ENCODE measurements at places on chromosomes 16 and 17. TPM values are rescaled to one million over a fixed set of nuclear protein-coding genes. Genes with fewer than 3 reads are reported as not detected.
A peak's percentile ranks its signal among the peaks of the same experiment; 100 is the strongest.

GRCh38 chr16:79128706-79129105 lies 471.8 kb downstream of the MAF start:
- no peak for DNase-seq

GRCh38 chr16:65116818-65117430 lies 4.9 kb downstream of the CDH11 start:
- DNase-seq: no peak

GRCh38 chr16:11670171-11671131 lies 2.2 kb downstream of the SNN start:
- peak; percentile 67 for DNase-seq

DNA sequence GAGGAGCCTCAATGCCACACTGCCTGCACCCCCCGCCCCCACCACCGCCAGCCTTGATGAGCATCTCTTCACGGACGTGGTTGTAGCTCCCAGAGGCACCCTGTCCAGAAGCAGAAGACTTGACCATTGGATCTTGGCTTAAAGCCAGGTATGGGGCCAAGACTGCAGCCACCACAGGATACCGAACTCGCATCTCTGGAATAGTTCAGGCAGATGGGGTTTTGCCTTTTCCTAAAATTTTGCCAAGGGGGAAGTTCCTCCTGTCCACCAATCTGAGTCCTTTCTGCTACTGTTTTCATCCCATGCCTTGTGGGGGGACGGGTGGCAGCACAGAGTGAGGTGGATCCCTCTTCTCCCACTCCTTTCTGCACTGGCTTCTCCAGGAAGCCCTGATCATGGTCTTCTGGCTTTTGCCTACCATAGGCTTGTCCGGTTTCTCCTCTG lies 939 bp downstream of the CORO6 start:
- no peak for DNase-seq

GRCh38 chr16:3400446-3400778 lies 392 bp downstream of the ZSCAN32 start:
- no peak for DNase-seq

GRCh38 chr16:79658301-79659033 lies 57.9 kb upstream of the MAF start:
- DNase-seq: no peak

- DNase-seq: no peak
Measured at GRCh38 chr17:61583242-61583641, 7.8 kb downstream of the NACA2 start.

DNA sequence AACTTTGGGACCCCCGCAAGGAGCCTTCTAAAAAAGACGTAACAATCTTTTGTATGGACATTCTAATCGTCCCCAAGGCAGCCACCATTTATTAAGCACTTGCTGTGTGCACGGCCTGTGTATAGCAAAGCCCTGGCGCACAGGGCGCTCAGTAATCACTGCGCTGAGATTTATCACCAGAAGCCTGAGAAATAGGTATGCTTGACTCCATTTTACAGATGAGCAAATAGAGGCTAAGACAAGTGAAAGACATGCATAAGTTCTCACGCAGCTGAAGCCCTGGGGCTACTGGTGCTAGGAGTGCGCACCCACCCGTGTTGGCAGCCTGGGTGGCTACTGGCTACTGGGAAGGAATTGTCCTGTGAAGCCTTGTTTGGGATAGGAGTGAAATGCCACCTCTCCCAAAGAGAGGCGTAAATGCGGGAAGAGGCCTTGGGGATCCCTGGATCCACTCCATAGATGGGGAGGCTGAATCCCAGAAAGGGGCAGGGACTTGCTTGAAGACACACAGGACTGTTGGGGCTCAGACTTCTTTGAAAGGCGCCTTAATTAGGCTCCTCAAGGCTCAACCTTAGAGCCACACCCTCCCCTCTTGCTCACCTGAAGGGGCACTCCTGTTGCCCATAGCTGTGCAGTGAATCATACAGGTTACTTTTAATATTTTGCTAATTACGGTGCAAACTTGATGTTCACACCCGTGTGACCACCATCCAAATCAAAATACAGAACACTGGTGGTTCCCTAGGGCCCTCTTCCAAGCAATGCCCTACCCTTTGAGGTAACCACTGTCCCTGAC lies 634 bp upstream of the NATD1 start:
- DNase-seq: no peak

DNA sequence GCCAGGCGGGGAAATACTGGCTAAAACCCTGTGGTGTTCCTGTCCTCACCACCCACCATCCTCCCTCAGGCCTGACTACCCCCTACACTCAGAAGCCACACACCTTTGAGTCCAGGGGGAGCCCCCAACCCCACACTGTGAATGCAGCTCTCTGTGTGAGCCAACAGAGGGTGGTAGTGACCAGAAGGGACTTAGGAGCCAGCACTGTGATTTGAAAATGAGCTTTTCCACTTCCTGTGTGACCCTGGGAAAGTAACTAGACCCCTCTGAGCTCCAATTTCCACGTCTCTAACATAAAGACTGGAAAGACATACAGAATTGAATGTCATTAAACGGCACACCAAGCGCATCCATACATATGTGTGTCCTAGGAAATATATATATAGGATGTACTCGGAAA lies 58.7 kb downstream of the SDK2 start:
- no peak for DNase-seq

DNA sequence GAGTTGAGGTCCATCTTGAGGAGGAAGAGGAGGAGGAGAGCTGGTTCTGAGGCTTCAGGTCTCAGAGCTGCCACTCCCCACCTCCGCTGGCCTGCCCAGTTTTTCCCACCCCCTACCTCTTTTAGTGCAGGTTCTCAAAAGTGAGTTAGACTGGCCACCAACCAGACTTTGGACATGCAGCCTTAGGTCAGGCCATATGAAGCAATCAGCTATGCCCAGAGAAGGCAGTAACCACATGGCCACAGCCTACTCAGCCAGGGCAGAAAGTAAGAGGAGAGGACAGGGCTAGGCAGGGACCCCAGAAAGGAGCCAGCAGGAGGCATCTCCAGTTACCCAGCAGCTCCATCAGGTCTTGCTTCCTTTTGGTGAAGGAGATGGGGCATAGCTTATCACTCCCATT lies 9.0 kb downstream of the MYO15A start:
- no peak for DNase-seq

- DNase-seq: no peak
Measured at GRCh38 chr16:84288902-84289301, 5.8 kb upstream of the WFDC1 start.

DNA sequence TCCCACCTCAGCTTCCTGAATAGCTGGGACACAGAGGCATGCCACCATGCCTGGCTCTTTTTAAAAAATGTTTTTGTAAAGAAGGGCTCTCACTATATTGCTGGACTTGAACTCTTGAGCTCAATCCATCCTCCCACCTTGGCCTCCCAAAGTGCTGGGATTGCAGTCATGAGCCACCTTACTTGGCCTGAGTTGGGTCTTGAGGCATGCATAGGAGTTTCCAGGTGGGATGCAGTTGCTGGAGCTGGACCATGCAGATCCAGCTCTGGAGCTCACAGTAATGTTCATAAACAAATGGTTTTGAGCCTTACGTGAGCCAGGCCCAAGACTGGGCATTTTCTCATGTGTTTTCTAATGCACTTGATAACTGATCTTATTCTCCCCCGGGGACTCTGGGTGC lies 22.9 kb downstream of the RBFOX3 start:
- DNase-seq: no peak

- no peak for DNase-seq
Measured at GRCh38 chr16:47392081-47392480, 68.8 kb downstream of the ITFG1 start.

DNA sequence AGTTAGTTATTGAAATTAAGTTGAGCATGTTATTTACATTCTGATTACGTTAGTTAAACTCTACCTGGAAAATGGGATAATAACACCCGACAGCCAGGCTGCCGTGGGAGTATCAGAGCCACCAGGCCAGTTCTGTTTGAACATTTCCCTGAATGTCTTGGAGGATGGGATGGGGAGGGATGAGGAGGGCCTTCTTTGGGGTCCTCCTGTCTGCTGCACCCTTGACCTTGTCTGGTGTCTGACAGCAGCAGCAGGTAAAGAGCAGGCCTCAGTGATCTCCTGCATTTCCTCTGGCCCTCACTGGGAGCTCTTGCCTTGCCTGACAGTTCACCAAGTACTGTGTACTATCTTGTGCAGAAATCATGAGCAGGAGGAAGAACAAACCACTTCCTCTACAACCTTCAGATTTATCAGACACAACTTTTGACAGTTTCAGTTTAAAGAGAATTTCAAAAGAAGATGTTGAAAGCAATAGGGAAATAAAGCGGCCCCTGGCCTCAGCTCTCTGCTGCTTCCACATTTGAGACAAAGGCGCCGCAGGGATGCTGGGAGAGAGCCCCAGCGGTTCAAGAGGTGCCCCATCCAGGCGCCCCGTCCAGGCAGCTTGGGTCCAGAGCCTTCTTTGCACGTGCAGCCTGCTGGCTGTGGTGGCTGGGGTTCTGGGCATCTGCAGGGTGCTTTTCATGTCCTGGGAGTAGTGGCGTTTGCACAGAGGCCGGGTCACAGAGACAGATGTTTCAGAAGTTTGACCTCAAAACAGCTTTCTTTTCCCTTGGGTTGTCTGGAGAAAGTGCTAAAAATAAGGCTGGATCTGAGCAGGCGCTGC lies 25.3 kb downstream of the CMIP start:
- peak; percentile 62 for DNase-seq

DNA sequence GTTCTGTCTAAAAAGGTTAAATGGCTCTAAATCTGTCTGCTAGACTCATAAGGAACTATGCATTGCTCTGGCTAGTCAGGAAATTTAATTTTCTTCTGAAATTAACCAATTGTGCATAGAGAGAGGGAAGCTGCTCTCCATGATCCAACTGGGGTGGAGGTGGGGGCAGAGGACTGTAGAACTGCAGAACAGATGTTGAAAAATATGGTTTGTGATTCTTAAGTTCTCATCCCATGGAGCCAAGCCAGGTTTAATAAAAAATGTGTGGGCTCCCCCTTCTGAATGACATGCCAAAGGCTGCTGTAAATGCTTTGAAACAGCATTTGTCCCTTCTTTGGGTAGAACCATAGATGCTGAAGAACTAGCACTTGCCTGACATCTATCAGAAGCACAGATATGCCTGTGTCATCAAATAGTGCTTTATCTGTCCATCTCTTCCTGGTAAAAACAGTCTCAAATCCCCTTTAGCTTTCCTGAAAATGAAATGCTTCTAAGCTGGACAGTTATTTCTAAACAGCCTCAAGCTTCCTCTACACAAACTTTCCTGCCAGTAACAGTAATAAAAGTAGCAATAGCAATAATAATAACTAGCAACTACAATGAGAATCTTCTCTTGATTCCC lies 221.4 kb downstream of the CDH8 start:
- DNase-seq: no peak

DNA sequence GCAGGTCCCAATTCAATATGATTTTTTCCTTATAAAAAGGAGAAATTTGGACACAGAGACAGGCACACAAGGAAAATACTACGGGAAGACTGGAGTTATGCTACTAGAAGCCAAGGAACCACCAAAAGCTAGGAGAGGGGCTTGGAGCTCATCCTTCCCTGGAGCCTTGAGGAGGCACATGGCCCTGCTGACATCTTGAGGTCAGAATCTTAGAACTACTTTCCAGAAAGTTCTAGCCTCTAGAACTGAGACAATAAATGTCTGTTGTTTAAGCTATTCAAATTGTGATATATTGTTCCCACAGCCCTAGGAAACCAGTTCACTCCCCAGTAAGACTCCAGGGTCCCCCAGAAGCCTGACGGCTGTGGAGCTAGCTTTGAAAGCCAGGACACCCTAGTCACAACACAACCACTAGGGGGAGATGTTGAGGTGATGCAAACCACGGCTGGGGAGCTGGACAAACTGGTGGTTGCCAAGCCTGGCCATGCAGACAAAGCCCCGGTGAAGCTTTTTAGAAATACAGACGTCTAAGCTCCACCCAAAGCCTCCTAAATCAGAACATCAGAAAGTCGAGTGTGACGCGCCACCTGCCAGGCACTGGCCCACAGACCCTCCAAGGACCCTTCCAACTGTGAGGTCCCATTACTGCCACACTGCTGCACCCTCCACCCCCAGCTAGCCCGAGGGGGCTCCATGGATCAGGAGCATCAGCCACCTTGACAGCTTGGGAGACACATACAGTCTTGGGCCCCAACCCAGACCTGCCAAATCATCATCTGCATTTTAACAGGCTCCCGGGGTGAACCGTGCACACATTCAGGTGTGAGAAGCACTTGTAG lies 106.4 kb downstream of the SLC39A11 start:
- peak; percentile 45 for DNase-seq

GRCh38 chr16:80788027-80788426 lies 16.4 kb downstream of the CDYL2 start:
- no peak for DNase-seq

DNA sequence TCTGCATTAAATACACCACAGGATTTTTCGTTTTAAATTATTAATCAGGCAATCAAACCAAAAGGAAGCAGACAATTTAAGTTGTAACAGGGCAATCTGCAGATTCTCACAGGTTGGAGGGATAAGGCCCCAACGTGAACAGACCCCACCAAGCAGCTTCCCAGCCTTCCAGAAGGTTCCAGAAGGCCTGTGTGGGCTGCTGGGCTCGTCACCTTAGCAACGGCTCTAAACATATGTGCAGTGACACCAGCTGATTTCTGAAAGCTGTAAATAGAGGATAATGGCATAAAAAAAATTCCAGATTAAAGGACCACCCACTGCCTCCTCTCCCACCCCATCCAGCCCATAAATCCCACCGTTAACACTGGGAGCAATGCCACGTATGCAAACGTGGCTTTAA lies 123.8 kb downstream of the ZNF778 start:
- DNase-seq: no peak

- DNase-seq: no peak
Measured at GRCh38 chr17:30292286-30292858, 628 bp upstream of the BLMH start.

DNA sequence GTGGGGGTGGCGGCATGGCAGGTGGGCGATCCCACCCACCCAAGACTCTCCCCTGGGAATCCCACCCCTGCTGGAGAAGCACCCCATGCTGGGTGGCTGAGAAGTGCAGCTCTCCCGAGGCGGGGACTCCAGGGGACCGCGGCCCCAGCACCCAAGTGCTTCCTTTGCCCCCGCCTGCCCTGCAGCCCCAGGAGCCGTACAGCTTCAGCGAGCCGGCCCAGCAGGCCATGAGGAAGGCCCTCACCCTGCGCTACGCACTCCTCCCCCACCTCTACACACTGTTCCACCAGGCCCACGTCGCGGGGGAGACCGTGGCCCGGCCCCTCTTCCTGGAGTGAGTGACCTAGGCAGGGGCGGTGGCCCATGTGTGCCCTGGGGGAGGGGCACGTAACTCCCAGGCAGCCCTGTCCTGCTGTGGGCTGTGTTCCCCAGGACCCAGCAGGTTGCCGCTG lies 11.7 kb downstream of the GAA start:
- DNase-seq: peak; percentile 23

- DNase-seq: no peak
Measured at GRCh38 chr17:68624381-68624780, 23.2 kb upstream of the FAM20A start.

GRCh38 chr17:2929881-2930533 lies 133.4 kb downstream of the OR1D5 start:
- DNase-seq: peak; percentile 40

GRCh38 chr16:48091117-48091516 lies 64.7 kb downstream of the ABCC12 start:
- DNase-seq: no peak

- no peak for DNase-seq
Measured at GRCh38 chr17:36085765-36086164, 4.2 kb downstream of the CCL3 start.

The BCAR1 gene
- total RNA-seq: not detected

The RDM1 gene
- total RNA-seq: 25.0 TPM

The ETV4 gene
- total RNA-seq: 1.6 TPM

The TP53TG3F gene
- not detected for total RNA-seq

The KRT12 gene
- not detected for total RNA-seq

The CA10 gene
- total RNA-seq: 0.20 TPM

The TMEM204 gene
- 68.3 TPM for total RNA-seq

The ACSM5 gene
- total RNA-seq: not detected

The MYL4 gene
- not detected for total RNA-seq

The HAS3 gene
- total RNA-seq: 1.6 TPM

The C16orf78 gene
- total RNA-seq: not detected

The TBX4 gene
- not detected for total RNA-seq

The PRKCB gene
- total RNA-seq: 120 TPM
